ENCODE measurements at places on chromosomes 13 and 19. TPM values are rescaled to one million over a fixed set of nuclear protein-coding genes. Genes with fewer than 3 reads are reported as not detected.

DNA sequence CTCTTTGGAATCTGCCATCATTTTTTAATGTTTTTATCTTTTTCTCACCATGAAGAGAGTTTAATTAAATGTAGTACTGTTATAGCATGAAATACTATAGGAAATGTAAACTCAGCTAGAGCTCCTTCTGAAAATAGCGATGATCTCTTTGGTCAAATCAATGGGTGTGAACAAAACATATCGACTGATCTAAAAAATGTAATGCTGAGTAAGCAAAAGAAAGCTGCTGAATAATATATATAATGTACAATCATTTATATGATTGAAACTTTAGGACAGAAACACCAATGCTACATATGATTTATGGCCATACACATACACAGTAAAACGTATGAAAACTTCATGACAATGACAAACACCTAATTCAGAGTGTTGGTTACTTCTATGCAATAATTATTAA is 150.8 kb upstream of the TUBA3C start:
- DNase-seq, result no peak

- DNase-seq, result no peak
These were observed 93.7 kb upstream of the SGCG start for GRCh38 chr13:23086968-23087623.

GRCh38 chr13:97212601-97213040 is 9.5 kb upstream of the MBNL2 start:
- no peak for DNase-seq

DNA sequence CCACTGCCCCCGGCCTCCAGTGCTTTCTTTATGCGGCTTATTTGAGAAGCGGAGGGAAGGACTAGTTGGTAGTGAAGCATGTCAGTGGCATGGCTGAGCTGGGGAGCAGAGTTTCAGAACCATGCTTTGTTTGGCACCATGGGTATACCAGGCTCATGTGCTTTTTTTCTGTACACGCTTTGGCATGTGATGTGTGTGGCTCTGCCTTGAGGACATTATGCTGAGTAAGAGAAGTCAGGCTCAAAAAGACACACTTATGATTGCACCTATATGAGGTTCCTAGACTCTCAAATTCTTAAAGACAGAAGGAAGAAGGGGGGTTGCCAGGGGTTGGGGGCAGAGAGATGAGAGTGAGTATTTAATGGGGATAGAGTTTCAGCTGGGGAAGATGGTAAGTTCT is 21.3 kb downstream of the GATAD2A start:
- DNase-seq, result no peak

The TICAM1 gene
- total RNA-seq, result 14.6 TPM

The OR7C1 gene
- not detected for total RNA-seq

The FGF22 gene
- not detected for total RNA-seq

The NOVA2 gene
- total RNA-seq, result 0.83 TPM
